ENCODE measurements at places on chromosomes 12 and 14.

- DNase-seq: peak; percentile 20
Measured at GRCh38 chr12:92363295-92364146, 217.9 kb upstream of the BTG1 start.

- peak; percentile 86 for DNase-seq
Measured at GRCh38 chr14:73644531-73645247, at the start of gene DNAL1. TSS of gene DNAL1 (plus strand) at chr14:73644986. CDS start at chr14:73645040, 54 bp downstream.

- no peak for DNase-seq
Measured at GRCh38 chr12:116614194-116614915, 55.2 kb downstream of the MAP1LC3B2 start.

DNA sequence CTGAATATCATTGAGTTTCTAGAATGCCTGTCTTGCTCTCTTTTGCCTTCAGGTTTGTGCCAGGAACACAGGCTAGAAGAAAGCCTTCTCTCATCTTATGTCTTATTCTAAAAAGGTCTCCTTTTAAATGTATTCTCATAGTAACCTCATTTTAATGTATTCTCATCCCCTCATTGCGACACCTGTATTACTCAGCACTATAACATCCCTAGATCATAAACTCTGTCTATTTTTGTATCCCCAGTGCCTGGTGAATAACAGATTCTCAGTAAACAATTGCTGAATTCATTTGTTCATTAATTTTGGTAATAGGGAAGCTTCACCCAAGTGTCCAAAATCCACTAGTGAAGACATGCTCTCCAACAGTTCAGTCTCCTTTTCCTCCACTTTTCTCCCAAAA, 8.8 kb upstream of the LRRK2 start:
- no peak for DNase-seq

DNA sequence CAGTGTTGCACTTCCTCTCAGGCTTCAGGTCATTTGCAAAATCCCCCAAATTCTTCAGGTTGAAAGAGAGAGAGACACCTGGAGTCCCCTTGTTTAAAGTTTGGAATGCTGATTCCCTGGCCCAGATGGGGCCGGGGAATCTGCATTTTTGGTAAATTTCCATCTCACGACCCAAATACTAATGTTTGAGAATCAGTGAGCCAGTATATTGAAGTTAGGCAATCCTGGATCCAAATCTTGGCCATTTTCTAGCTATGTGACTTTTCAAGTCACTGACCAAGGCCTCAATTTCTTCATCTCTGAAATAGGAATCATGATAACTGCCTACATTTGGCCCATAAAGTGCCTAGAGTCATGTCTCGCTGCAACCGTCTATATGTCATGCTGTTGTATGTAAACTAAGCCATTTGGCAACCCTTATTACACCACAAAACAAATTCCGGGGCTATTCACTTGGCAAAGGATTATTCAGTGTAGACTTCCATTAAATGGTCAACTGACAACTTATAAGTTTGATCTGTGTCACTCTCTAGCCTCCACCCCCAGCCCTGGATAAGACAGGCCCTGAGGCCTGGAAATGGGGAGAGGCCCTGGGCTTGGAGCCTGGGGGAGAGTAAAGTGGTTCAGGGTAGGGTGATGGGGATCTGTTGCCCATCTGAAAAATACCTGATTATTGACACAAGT, 3.7 kb upstream of the ZFP36L1 start:
- no peak for DNase-seq

DNA sequence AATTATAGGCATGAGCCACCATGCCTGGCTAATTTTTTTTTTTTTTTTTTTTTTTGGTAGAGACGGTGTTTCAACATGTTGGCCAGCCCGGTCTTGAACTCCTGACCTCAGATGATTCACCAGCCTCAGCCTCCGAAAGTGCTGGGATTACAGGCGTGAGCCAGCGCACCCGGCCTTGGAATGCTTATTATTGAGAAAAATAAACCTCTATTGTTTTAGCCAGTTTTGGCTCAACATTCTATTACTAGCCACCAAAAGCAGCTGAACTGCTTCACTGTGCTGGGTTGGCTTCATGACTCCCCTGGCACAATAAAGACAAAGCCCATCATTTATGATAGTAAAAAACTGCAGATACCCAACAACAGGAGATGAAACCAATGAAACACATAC, 93.5 kb upstream of the CEP83 start:
- no peak for DNase-seq

DNA sequence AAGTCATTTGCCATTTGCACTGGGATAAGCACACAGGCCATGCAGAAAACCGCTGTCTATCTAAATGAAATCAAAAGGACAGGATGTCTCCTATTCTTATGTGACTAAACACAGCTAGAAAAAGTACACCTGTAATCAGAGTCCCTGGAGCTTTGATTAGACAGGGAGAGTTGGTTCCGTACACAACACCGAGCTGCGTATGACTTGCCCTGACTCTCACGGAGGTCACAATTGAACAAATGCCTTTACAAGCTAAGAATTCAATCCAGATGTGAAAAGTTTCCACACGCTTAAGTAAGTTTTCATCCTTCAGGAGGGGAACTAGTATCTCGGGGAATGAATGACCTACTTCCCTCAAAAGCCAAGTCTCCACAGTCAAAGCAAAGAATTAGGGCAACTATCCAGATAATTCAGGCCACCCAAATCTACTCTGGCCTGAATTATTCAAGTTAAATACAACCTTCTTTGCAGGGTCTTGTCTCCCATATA, 67.5 kb downstream of the RTN1 start:
- DNase-seq: no peak

- no peak for DNase-seq
Measured at GRCh38 chr12:6752167-6752920, 597 bp downstream of the MLF2 start.

- DNase-seq: no peak
Measured at GRCh38 chr12:132429602-132429945, 60.4 kb upstream of the FBRSL1 start.

DNA sequence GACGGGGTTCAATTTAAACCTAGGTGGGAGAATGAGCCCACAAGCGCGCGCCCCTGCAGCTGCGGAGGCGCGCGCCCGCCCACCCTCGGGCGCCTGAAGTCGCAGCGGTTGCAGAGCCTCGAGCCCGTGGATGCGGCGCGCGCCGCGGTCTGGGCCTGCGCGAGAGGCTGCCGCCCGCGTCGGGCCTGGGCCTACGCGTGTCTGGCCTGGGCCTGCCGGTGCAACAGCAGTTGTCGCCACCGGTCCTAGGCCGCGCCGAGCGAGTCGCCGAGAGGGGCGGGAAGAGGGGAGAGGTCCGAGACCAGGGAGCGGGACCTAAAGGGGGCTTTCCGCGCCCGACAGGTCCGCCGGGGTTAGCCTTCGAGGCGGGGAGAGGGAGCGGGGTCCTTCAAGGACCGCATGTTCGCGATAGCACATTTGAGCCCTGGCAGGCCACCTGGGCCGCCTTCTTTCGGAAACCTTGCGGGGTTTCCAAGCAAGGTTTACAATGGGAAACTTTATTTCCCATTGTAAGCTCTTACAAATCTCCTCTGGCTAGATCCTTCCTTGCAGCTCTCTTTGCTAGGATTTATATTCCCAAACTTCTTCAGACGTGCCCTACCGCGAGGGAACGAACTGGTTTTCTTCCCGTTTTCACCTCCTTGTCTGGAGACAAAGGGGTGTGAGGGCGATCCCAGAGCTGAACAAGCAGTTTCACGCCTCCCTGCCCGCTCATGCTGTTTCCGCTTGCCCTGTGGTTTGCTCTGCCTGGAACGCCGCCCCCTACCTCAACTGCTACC, 6.8 kb downstream of the SIX6 start:
- no peak for DNase-seq

DNA sequence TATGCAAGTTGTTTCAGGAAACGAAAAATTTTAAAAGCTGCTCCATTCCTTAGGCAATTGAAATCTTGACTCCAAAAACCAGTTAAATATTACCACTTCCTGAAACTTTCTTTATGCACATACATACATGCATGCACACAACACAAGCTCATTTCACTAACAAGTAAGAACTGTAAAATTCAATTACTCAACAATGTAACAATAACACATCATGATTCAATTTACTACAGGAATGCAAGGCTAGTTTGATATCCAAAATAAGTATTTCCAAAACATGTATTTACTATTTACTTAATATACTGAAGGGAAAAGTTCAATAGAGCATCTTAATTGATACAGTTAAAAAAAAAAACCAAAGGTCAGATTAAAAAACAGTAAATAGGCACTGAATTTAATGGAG, 19.6 kb downstream of the NAP1L1 start:
- no peak for DNase-seq

- no peak for DNase-seq
Measured at GRCh38 chr12:109923038-109923437, 23.0 kb downstream of the TCHP start.

DNA sequence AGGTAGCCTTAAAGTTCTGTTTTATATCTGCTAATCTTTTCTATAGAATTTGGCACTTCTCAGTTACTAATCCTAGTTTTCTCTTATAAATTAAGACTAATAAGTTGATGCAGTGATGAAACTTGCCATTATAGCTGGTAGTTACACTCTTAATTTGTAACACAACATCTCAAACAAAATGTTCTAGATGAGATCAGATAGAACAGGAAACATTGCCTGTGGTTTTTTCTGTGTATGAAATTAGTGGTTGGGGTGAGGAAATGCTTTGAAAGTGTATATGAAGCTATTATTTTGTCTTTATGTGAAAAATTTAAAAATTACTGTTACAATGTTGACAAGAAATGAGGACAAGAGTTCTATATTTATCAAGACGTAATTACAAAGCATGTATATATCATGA, 91.9 kb downstream of the PCNX1 start:
- DNase-seq: no peak

DNA sequence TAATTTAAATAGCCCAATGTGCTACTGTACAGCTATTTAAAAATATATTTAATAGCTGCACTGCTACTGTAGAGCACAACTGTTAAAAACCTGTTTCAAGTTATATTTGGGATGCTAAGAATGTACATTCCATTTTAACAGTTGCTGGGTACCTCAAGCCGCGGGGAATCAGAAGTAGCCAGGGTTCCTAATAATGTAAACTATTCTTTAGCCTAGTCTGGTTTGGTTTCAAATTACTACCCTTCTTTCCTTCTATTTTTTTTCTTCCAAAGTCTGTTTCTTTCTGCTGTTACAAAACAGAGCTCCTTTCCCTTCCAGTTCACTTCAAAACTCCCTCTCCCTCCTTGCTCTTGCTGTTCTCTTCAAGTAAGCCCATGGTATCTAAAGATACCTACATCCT, 21.3 kb downstream of the SCAF11 start:
- DNase-seq: no peak
